ENCODE measurements at places on chromosomes 6 and 20.
A peak's percentile ranks its signal among the peaks of the same experiment; 100 is the strongest.

DNA sequence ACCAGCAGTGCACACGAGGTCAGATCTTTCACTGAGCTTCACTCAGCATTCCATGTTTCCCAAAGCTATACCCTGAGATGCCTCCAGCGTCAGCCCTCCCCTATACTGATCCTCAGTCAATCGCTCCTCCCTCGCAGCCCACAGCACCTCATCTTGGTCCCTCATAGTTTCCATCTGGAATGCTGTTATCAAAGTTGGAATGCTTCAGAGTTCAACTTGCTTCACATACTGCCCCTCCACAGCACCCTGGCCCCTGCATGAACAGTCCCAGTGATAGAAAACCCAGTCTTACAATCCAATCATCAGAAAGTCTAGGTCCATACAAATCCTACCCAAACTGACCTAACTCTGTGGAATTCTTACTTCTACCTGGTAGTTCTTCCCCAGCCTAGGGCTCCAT is 20.0 kb downstream of the SPAG4 start:
- no peak for DNase-seq

- DNase-seq = no peak
Measured at GRCh38 chr6:94278146-94278545, 858.8 kb upstream of the EPHA7 start.

- no peak for DNase-seq
Measured at GRCh38 chr20:45445805-45446562, 23.6 kb upstream of the WFDC2 start.

DNA sequence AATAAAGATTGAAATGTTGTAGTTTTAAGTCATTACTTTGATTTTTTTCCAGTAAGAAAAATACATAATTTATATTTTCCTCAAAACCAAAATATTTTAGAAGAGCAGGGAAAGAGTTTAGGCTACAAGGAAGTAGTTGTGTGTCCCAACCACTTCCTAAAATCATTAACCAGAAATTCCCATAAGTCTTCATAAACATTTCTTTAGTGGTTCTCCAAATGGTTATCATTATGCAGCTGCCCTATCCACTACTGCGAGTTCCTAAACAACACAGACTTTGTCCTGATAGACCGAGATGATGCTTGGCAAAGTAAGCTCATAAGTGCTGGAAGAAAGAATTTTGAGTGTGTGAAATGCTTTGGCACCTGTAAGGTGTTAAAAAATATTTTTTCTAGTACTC is 93.6 kb downstream of the ARMC2 start:
- DNase-seq = no peak

GRCh38 chr6:165718491-165718891 is 55.5 kb upstream of the PDE10A start:
- DNase-seq = no peak

GRCh38 chr6:87641065-87641692 is 51.2 kb downstream of the ORC3 start:
- DNase-seq = no peak

DNA sequence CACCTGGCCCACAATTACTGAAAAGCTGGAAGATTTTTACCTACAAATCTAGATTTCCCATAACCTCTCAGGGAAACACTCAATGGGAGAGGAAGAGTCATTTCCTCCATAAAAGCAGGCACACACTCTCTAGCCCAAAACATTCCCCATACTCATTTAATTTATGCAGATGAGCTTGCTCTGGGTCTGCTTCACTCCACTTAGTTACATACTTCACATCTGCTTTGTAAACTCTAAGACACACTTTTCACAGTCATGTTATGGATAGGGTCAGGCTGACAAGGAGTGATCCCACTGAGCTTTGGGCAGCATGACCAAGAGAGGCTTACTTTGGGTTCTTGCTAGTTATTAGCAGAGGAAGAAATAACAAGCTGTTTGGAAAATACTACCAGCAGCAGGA is 27.4 kb downstream of the TRPC4AP start:
- no peak for DNase-seq

DNA sequence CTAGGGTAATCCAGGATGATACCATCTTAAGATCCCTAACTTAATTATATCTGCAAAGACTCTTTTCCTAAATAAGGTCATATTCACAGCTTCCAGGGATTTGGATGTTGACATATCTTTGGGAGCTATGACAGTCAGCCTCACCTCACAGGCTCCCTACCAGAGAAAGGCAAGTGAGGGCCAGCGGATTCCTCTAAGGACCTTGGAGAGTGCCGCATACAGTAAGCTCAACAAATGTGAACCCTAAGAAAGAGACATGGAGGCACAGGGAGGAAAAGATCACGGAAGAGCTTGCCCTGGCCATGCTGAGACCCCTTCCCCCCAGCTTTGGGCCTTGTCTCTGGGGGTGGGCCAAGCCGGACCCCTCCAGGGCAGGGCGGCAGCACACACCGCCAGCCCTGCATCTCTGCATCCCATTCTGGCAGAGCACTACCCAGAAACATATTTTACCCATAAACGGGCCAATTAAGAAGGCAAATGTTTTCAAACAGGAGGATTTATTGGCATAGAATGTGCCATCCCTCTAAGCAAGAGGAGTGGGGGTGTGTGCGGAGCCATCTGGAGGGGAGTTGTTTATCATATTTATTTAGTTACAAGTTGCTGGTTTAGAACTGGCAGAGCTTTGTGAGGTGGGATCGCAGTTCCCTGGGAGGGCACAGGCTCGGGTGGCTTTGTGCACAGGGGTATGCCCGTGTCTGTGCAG is 55.4 kb downstream of the CHMP4B start:
- no peak for DNase-seq

GRCh38 chr6:123804787-123805540 is 1.3 kb downstream of the NKAIN2 start:
- DNase-seq = no peak

- DNase-seq = no peak
Measured at GRCh38 chr6:108200631-108201030, 34.8 kb downstream of the NR2E1 start.

GRCh38 chr6:10518557-10519407 is 2.4 kb upstream of the GCNT2 start:
- DNase-seq = no peak

- no peak for DNase-seq
Measured at GRCh38 chr6:170271771-170272314, 19.0 kb downstream of the DLL1 start.

DNA sequence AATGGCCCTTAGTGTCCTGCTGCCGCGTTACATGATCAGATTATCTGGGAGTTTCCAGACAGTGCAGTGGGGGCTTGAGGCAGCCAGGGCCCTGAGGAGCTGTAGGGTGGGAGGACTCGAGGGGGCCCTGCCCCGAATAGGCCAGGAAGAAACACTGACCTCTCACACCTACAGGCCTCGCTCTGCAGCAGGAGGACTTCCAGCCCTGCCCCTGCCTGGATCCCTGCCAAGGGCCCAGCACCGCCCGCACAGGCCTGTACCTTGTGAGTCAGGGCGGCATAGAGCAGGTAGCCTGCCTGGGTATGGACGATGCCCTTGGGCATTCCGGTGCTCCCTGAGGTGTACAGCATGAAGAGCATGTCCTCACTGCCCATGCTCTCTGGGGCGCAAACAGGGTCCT is 30.1 kb upstream of the APMAP start:
- DNase-seq = peak; percentile 27

GRCh38 chr6:3759646-3760232 is 8.2 kb upstream of the PXDC1 start:
- no peak for DNase-seq

All from right forelimb (tissue), 1 donor.